Fibroblast of skin of scalp (primary cell): ENCODE measurements at places on chromosomes 1 and 21.

- no peak for DNase-seq
Observed at GRCh38 chr1:110982320-110982719, 18.6 kb upstream of the LRIF1 start.

GRCh38 chr1:180199018-180199417 is 31.0 kb upstream of the LHX4 start:
- DNase-seq, result no peak

DNA sequence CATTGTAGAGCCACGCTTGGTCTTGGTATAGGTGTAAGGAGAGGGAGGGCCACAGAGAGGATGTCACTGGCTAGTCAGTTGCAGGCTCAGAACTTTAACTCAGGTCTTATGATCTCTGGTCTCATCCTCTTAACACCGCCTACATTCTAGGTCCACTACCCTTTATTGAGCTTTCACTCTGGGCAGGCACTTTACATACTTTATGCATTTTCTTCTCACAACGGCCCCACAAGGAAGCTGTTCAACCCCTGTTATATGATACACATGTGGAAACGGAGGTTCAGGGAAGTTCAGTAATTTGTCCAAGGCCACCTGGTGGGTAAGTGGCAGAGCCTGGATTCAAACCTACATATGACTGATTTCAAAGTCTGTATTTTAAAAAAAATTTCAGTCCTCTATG is 25.3 kb upstream of the RCAN3 start:
- no peak for DNase-seq

DNA sequence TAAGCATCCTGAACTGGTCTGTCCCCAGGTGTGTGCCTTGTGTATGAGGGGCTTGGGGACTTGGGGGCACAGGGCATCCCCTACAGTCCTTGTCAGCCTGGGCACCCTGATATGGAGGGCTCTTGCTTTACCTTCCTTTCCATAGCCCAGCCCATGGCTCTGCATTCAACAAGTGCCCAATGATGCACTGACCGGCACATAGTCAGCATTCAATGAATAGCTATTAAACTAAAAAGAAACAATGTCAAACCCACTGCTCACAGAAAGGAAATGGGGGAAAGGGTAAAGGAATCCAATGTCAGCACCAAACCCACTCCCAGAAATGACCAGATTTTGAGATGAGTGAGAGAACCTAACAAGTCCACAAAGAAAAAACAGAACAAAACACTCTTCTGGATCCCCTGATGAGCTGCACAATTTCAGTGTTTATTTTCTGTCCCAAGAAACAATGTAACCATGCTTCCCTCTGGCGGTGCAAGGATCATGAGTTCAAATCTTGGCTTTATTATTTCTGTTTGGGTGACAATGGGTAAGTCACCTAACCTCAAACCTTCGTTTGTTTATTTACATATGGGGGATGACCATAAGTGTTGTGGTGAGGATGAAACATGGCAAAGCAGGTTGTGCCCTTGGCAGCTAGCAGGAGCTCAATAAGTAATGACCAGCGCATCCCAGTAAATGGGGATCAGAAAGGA is 22.0 kb downstream of the SYT6 start:
- no peak for DNase-seq

DNA sequence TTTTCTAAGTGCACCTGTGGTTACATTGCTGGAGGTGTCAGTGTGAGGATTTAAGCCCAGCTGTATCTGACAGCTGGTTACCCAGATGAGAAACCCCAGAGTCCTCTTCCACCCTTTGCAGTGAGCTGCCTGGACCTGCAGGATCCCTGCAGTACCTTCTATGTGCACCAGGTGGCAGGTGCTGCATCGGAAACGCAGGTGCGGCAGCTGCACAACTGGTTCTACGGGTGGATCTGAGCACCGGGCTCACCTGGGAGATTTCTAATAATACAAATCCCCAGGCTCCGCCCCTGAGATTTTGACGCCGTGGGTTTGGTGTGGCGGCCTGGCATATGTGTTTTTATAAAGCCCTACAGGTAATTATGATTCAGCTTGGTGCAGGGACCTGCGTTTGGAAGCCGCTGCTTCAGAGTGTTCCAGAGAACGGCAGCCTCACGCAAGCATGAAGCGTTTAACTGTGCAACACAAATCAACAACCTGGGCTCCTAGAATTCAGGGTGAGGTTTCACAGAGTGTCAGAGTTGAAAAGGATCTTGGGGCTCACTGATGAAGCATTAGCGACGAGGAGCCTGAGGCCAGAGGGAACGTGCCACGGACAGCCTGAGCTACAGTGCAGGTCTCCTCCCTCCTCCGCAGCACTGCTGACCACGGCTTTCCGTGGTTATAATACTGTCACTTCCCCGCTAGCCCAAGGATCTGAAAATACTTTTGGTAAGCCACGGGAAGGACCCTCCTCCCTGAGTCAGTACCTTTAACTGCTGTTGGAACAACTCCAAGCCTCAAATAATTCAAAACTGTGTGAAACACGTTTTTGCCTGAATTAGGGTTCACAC is 96.7 kb upstream of the TRABD2B start:
- peak; percentile 19 for DNase-seq
